ENCODE measurements at places on chromosomes 3 and 15.

- DNase-seq, result no peak
Measured at GRCh38 chr3:54104084-54104483, 18.3 kb upstream of the CACNA2D3 start.

DNA sequence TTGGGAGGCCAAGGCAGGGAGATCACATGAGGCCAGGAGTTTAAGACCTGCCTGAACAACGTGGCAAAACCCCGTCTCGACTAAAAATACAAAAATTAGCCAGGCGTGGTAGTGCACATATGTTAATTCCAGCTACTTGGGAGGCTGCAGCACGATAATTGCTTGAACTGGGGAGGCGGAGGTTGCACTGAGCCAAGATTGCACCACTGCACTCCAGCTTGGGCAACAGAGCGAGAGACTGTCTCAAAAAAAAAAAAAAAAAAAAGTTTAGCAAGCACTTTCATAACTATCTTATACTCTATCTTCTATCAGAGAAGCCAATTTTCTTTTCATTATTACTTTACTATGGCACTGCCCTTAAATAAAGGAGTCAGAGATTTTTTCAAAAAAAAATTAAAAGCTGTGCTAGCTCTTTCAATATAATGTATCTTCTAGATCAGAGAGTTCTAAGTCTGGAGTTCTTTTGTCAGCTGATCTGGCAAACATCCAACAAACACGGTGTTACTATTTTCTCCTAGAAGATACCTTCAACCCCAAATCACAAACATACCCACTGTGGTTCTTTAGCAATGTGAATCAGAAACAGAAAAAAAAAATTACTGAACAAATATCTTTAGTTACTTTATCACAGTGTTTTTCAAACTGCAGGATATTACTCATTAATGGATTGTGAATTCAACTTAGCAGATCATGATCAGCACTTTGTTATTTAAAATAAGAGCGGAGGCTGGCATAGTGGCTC lies 3.0 kb downstream of the ZNF770 start:
- DNase-seq, result peak; percentile 15

DNA sequence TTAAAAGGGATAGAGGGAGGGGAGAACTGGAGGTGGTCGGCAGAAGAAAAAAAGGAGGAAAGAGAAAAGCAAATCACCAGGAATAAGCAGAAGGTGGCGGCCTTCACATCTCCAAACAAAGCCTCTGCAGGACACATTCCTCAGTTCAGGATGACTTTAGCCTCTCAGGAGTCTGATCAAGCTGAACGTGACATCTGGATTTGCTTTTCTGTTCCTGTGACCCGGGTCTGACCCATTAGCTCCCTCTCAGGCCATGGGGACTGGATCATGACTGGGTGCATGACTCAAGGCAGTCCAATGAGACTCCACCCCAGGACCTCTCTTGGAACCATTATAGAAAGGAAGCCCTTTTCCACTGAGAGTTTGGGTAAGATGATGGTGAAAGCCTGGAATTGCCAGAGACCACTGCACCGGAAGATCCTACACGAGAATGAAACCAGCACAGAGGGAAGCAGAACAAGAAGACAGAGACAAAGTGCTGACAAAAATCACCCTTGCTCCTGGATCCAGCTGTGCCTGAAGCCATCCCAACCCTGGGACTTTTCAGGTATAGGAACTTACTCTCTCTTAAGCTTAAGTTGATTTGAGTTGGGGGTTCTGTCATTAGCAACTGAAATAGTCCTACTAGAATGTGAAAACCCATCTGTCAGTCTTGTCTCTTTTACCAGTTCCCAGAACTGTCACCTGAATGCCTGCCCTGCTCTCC lies 45.4 kb upstream of the RAD18 start:
- DNase-seq, result no peak

DNA sequence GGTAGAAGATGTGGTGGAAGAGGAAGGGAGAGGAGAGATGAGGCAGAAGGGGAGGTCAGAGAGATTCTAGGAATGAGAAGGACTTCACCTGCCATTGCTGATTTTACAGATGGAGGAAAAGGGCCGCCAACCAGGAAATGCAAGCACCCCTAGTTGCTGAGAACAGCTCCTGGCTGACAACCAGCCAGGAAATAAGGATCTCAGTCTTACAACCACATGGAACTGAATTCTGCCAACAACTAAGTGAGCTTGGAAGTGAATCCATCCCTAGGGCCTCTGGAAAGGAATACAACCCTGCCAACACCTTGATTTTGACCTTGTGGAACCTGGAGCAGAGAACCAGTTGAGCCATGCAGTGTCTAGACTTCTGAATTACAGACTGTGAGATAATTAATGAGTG lies 86.6 kb downstream of the EDEM1 start:
- no peak for DNase-seq

DNA sequence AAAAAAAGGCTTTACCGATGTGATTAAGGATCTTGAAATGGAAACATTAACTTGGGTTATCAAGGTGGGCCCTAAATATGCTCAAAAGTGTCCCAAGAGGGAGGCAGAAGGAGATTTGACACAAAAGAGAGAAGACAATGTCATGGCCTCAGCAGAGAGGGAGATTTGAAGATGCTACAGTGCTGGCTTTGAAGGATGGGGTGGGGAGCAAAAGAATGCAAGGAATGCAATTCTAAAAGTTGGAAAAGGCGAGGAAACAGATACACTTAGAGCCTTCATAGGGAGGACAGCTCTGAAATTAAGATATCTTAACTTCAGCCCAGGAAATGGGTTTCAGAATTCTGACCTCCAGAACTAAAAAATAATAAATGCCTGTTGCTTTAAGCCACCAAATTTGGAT lies 314.5 kb upstream of the CCDC54 start:
- no peak for DNase-seq

- no peak for DNase-seq
Measured at GRCh38 chr15:93477188-93477587, 388.2 kb upstream of the RGMA start.

- DNase-seq, result no peak
Measured at GRCh38 chr15:49573421-49573820, 47.2 kb downstream of the FAM227B start.

DNA sequence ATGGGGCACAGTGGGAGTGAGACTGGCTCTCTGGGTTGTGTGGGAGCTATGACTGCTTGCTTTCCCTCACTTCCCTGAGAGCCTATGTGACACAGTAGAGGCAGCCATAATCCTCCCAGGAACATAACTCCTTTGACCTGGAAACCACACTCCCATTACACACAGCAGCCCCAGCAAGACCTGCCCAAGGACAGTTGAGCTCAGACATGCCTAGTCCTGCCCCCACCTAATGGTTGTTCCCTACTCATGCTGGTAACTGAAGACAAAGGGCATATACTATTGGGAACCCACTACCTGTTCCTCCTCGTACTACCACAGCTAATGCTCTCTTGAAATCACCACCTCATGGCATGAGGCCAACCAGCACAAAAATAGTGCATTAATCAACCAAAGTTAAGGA lies 550.4 kb upstream of the ARPP21 start:
- DNase-seq, result no peak

DNA sequence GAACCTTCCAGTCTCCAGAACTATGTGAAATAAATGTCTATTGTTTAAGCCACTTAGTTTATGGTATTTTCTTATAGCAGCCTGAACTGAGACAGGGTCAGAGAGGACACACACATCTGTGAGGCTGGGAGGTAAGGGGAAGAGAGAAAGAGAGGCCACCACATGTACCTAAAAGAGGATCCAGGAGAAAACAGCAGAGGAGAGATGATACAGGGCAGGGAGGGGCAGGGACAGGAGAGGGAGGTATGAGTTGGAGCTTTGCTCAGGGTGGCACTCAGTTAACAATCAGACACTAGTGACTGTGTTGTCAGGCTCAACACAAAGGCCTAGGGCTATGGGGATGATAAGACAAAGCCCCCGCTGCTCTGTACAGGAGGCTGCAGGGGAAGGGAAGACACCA lies 17.6 kb downstream of the KIF9 start:
- DNase-seq, result no peak

- peak; percentile 38 for DNase-seq
Measured at GRCh38 chr15:85316244-85316934, 64.0 kb upstream of the AKAP13 start.

GRCh38 chr15:32994810-32995424 lies 199.6 kb downstream of the FMN1 start:
- DNase-seq, result peak; percentile 83

DNA sequence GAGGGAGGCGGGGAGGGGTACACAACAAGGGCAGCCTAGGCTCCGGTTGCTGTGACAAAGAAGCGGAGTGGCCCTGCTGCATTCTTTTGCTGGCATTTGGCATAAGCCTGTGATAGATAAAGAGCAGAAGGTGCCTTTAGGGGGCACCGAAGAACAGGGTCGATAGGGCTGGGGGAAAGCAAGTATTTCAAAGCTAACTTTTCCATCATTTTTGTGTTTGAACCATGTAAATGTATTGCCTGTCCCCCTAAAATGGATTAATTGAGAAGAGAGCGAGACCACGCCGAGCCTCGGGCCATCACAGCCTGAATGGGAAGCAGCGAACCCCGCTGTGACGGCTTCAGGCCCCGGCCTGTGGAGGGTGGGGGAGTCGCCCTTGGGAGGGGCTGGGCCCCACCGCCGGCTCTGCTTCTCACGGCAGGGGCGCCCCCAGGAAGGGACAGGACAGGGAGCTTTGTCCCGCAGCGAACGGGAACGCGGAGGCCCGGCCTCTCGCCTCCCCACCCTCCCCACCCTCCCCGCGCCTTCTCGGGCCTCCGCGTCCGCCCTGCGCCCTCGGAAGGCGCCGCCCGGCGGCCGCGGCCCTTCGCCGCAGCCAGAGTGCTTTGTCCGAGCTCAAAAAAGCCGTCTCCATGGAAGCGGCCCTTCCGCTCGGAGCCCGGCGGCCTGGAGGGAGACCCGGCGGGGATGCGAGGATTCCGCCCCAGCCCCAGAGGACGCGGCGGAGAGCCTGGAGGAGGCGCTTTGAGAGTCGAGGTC lies 32.4 kb upstream of the ALDH1L1 start:
- DNase-seq, result peak; percentile 47

DNA sequence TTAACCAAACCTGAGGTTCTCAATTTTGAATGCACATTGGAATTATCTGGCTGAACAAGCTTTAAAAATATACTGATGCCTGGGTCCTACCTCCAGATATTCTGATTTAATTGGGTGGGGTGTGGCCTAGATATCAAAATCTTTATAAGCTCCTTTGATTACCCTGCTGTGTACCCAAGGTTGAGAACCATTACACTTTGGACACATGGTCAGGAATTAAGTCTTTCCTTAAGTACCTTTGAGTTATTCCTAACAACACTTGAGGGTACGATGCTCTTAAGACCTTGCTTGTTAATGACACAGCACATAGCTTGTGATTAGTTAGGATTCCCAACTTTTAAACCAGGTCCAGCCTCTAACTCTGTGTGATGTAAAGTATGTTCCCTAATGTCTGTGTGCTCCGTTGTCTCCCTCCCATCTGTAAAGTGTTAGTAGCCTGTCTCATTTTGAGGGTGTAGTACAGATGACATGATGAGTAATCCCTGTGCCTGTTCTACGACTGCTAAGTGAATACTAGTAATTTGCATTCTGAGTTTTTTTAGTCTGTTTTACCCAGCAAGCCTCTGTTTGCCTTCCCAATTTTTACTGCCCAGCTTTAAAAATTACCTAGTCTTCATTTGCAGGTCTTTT lies 154.9 kb downstream of the KLHL25 start:
- DNase-seq, result peak; percentile 81
